ENCODE measurements at places on chromosomes 11 and 22.

DNA sequence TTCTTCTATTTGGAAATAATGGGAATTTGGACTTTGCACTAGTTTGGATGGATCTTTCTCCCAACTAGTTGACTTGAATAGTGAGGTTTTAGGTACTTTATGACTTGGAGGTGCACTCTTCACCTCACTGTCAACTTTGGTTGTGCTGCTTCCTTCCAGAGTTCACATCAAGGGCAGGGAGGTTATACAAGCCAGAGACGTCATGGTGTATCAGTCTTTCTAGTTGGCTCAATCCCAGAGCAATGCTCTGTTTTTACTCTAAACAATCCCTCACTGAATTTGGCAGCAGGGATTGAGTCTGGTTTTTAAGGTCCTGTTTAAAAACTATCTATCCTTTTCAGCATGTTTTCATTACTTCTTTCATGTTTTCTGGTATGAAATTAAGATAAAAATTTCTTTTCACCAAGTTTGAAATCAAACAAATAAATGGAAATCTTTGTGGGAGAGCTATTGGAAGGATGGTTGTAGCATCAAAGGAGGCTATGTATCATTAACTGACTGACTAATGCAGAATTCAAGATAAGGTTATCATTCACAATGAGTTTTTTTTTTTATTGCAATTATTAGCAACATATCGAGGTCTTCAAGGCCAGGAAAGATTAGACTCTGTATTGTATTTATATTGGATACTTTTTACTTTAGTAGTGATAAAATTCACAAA is 28.0 kb upstream of the ZBED5 start:
- no peak for DNase-seq

DNA sequence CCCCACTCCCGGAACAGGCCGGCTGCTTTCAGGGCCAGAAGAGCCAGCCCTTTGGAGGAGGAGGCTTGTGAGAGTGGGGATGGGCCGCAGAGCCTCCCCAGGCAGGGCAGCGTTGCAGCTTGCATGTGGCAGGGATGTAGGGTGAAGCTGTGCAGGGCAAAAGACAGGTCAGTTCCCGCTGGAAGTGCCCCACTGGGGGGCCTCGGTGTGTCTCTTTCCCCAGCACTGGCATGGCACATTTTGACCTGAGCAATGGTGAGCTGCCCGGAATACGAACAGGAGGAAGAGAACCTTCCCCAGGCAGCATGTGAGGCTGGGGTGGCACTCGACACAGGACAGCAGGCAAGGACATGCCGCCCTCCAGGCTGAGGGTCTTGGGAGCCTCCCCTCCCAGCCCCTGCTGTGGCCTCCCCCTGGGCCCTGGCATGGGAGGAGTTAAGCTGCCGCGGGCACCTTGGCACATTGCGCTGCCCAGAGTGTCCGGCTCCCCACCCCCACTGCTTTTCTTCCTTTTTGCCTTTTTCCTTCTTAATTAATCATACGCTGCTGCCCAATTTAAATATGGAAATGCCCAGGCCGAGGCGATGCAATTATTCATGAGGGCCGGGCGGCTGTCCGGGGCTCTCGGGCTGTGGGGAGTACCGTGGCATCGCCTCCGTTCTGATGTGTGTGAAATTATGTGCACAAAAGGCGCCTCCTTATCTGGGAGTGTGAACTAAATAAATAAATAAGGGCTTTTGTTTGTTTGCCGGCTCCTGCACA is 76.0 kb upstream of the WNT7B start:
- DNase-seq, result no peak

- no peak for DNase-seq
These were observed 98.4 kb downstream of the VPREB1 start for GRCh38 chr22:22342697-22343580.

DNA sequence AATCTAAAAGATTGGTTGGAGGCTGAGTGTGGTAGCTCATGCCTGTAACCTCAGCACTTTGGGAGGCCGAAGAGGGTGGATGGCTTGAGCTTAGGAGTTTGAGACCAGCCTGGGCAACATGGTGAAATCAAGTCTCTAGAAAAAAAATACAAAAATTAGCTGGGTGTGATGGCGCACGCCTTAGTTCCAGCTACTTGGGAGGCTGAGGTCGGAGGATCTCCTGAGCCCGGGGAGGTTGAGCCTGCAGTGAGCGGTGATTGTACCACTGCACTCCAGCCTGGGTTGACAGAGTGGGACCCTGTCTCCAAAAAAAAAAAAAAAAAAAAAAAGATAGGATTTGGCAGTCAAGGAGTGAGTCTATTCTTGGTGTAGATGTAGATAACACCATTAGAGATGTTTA is 10.6 kb downstream of the FOLR1 start:
- DNase-seq, result no peak

DNA sequence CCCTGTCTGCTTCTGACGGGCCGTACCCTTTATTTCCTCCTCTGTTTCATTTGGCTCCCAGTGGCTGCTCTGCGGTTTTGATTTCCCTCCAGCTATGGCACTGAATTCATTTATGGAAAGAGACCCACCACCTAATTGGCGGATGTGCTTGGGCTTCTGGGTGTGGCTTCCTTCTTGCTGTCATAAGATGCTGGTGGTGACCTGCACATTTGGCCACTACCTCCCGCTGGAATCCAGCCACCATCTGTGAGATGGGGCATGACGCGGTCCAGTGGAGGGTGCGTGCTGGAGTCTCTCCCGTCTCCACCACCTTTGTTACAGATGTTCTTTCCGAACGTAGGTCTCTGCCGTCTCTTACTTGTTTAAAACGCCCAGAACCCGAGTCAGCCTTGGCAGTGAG is 47.7 kb upstream of the FADD start:
- no peak for DNase-seq

DNA sequence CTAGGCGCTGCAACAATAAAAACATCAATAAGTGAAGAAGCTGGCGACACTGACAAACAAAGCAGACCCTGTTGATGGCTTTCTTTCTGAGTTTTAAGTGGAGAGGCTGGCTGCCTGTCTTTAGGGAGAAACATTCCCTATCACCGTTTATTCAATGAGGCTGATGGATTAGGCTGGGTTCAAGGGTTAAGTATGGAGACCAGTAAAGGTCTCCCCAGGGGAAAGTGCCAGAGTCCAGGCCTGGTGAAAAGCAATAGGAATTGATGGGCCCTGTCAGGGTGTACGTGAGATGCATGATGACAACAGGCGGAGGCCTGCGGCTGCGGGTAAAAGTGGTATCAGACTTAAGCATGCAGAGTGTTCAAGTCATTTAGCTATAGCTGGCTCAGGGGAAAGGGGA is 102.6 kb downstream of the ALX4 start:
- no peak for DNase-seq

DNA sequence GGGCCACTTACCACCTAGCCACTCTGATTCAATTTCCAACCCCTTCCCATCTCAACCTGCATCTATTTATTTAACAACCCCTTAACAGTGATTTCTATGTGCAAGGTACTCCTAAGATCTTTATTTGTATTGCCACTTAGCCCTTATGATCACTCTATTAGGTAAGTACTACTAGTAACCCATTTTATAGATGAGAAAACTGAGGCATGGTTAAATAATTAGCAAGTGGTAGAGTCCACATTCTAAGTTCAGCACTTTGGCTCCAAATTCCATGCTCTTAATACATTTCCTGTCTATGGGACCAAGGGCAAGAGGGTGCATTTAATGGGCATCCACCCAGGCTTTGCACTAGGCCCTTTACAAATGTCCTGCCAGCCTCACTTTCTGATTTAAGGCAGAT is 38.1 kb upstream of the CSNK2A3 start:
- DNase-seq, result no peak

DNA sequence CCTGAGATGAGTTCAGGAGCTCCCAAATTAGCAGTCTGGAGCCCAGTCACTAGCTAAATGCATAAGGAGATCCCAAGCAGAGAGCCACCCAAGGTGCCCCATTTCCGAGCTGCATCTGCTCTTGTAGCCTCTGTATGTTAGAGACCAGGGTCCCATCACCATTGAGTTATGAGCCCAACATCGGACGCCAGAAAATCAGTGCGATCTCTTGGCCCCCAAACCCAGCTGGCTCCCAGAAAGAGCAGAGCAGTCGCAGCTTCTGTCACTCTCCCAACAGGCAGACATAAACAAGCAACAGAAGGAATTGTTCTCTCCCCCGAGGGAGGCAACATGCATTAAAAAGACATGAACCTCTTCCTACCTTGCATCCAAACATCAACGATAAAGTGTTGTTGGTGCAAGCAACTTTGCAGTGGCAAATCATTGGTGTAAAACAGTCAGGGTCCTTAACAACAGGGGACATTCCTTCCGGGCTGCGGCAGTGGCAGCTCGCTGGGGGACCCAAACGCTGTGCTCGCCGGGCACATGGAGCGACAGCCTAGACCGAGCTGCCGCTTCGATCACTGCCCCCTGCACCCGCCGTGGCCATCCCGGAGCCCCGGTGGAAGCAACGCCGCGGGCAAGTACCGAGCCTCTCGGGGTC is 907.1 kb downstream of the DLG2 start:
- DNase-seq, result no peak

- peak; percentile 70 for DNase-seq
These were observed 21.4 kb upstream of the EHF start for GRCh38 chr11:34599406-34599945.

DNA sequence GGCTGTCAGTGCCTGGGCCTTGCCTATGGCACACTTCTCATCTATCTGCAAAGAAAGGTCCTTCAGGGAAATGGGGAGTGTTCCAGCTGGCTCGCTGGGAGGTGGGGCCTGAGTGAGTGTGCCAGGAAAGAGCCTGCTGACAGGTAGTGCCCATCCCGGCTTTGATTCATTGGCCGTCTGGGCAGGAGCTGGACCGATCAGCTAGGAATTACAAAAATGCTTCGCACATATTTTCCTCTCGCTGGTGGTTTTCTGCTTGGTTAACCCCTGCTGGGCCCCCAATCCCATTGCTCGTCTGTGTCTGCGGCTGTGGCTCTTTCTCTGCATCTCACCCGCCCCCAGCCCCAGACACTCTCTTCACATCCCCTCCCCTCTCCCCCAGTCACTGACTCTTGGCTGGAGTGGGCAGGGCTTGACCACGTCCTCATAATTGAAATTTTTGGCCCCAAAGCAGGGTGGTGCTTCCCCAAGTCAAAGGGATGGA is 10.8 kb downstream of the LIF start:
- DNase-seq, result no peak

- DNase-seq, result no peak
These were observed 1.8 kb downstream of the PITPNM1 start for GRCh38 chr11:67503119-67504004.

DNA sequence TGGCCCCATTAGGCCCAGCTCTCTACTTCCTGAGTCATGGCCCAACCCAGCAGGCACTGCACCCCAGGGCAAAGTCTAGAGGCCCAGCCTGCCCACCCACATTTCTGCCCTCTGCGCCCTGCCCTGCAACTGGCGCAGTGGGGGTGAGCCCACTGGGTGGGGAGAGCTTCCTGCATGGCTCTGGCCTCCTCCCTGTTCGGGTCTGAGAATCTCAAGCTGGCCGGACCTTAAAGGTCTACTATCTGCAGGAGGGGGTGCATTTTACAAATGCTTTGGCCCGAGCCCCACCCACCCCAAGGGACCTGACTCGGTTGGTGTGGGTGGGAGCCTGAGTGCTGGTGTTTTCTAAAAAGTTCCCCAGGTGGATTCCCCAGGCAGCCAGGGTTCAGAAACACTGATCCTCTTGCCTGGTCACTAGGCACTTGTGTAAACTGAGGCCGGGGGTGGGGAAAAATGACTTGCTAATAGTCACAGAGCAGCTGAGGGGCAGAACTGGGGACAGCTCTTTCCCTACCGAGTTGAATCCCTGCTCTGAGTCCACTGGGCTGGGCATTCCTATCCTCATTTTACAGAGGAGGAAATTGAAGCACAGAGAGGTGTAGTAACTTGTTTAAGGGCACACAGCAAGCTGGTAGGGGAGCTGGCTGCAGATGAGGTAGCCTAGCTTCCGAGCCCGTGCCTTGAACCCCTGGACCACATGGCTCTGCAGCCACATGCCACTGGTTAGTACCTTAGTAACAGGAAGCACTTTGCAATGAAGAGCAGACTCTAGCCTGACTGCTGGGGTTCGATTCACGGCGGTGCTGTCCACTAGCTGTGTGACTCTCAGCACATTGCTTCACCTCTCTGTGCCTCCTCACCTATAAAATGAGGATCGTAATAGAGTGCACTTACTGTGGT is 36.3 kb downstream of the CD82 start:
- DNase-seq, result no peak

- DNase-seq, result no peak
These were observed 7.3 kb downstream of the HEPHL1 start for GRCh38 chr11:94028436-94028835.

DNA sequence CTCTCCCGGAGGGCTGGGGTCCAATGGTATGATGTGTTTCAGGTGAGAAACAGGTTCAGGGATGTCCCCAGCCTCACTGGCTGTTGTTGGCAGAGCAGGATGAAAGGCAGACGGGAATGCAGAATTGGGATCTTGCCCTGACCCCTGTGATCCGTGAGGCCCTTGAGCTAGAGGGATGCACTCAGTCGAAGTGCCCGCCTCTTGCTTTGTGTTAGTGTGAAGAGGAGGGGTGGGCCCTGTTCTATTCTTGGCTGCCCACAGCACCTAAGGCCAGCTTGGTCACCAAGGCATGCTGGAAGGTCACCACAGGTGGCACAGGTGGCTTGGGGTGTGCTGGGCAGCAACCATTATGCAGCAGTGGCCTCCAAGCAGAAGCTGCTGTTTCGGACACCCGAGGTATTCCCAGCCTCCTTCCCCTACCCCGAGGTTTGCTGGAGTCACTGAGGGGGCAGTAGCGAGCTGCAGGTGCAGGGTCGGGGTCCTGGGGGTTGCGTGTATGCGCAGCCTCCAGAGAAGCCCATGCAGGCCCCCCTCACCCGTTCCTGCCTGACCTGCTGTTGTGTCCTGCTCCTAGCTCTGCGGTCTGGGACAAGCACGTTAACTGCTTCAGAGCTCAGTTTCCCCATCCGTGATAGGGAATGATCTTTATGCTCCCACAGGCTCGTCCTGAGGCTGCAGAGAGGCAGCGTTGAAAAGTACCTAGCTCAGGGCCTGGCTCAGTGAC is 13.0 kb downstream of the LRP5 start:
- no peak for DNase-seq

DNA sequence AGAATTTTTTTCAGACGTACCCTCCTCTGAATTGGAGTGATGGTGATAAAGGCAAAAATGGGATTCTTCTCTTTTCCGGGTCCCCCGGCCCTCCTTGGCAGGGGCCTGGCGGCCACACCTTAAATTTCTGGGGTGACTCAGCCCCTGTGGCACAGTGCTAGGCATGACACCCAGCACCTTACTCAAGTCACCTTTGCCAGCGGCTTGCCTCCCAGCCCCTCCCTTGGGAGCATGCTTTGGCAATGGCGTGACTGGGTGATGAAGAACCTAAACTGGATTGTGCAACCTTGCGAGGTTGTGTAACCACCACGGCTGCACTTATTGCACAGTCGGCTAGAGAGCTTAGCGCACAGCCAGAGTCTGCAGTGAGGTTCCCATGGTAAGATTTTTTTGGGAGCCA is 16.2 kb upstream of the LDLRAD3 start:
- no peak for DNase-seq

- no peak for DNase-seq
These were observed 94.2 kb downstream of the FCHSD2 start for GRCh38 chr11:73047773-73048371.

- DNase-seq, result no peak
These were observed 84.7 kb downstream of the MSANTD4 start for GRCh38 chr11:105937331-105937730.

Measured in GM04504 (cell line).